ENCODE measurements at places on chromosomes 13 and 19.

DNA sequence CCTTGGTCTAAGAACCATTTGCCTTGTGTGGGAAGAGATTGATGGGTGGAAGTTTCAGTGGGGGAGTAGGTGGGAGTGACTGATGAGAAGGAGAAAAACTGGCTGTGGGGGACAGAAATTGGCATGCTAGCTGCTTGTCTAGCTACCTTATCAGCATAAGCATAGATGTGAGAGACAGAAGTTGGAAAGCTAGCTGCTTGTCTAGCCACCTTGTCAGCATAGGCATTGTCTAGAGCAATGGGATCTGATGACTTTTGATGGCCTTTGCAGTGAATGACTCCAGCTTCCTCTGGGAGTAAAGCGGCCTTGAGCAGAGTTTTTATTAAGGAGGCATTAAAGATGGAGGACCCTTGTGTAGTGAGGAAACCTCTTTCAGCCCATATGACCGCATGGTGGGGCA lies 9.9 kb upstream of the NCR1 start:
- DNase-seq = no peak

DNA sequence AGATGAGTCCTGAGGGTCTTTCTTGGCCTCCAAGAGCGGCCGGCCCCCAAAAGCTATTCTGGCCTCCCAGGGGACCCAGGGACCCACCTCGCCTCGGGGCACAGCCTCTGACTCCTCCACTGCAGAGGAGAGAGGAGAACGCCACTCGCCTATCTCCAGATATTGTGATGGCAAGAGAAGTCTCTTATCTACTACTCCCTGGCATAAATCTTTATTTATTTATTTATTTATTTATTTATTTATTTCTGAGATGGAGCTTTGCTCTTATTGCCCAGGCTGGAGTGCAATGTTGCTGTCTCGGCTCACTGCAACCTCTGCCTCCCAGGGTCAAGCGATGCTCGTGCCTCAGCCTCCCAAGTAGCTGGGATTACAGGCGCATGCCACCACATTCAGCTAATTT lies 11.0 kb downstream of the SLC7A9 start:
- no peak for DNase-seq

DNA sequence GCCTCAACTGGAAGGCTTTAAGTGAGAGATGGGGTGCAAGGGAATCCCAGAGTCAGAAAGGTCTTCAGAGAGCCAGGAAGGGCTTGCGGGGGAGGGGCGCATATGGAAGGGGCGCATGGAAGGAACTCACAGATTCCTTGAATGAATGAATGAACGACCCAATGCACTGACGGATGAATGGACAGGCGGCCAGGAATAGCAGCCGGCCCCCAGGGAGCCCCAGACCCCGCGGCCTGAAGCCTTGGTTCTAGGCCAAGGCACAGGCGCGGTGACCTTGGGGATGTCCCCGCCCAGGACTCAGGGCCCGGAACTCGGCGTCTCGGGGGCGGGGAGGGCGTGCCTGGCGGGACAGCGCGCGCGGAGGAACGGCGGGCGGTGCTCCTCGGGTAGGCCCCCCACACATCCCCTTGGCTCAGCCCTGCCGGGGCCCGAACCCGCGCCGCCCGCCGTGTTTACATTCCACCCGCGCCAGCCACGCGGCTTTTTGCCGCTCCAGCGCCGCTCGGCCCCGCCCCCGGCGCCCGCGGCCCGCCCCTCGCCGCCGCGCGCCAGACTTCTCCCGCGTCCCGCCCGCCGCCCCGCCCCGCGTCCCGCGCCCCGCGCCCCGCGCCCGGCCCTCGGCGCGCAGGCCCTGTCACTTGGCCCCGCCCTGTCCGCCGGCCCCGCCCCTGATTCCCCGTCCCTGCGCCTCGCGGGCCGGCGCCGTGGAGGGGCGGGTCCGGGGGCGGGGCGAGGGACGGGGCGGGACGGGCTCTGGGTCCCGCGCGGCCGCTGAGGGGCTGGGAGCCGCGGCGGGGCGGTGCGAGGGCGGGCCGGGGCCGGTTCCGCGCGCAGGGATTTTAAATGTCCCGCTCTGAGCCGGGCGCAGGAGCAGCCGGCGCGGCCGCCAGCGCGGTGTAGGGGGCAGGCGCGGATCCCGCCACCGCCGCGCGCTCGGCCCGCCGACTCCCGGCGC lies at the start of gene CCNE1:
TSS of gene CCNE1 (plus strand) at position 867 of the 955 bp plus-strand sequence. CDS start 565 bp downstream, outside the sequence.
- DNase-seq = peak; percentile 34

GRCh38 chr13:26221399-26221720 lies 754 bp downstream of the RNF6 start:
- no peak for DNase-seq

DNA sequence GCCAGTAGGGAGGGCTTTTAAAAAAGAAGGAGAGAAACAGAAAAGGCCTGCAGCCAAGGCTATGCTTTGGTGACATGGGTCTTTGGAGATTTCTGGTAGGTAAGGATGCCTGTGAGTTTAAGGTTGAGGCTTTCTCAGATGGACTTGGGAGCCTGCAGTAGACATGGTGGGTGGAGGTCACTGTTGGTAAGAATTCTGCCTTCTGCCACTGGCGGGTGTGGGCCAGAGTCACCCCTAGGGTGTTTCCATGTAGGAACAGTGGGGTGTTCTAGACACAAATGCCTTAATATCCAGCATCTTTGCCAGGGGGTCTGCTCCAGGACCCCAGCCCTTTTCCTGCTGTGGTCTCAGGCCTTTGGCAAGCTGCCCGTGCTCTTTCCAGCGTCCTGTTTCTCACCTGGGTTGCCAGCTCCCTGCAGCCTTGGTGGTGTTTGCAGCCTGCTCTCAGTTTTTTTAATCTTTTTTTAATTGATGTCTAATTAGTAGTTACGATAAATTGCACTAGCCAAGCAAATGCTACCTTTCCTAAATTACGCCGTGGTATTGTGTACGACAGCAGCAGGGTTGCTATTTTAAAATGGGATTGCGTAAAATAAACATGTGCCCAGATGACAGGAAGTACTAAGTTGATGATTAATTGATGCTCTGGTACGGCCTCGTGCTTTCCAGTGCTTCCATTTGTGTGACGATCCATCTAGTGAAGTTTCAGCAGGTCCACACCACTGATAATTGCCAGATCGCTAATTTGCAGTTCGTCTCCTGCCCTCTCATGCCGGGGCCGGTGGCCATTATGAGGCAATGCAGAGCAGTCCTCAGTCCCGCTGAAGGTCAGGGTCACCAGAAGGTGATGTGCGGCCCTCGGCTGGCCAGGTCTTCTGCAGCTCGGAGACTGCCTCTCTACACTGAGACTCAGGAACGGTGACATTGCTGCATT lies 35.3 kb upstream of the NPAS1 start:
- peak; percentile 65 for DNase-seq

DNA sequence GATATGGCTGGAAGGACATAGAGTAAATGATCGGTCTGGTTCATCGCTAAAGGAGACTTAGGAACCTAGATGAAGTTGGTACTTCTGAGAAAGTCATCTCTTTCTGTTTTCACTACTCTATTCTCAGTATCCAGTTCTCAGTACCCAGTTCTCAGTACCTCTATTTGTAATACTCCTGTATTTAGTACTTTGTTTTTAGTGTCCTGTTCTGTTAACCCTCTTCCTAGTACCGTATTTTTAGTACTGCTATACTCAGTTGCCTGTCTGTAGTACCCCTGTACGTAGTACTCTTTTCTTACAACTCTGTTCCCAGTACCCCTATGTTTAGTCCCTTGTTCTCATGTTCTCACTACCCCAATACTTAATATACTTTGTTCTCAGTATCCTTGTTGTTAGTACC lies 1.2 kb downstream of the RFXAP start:
- no peak for DNase-seq

DNA sequence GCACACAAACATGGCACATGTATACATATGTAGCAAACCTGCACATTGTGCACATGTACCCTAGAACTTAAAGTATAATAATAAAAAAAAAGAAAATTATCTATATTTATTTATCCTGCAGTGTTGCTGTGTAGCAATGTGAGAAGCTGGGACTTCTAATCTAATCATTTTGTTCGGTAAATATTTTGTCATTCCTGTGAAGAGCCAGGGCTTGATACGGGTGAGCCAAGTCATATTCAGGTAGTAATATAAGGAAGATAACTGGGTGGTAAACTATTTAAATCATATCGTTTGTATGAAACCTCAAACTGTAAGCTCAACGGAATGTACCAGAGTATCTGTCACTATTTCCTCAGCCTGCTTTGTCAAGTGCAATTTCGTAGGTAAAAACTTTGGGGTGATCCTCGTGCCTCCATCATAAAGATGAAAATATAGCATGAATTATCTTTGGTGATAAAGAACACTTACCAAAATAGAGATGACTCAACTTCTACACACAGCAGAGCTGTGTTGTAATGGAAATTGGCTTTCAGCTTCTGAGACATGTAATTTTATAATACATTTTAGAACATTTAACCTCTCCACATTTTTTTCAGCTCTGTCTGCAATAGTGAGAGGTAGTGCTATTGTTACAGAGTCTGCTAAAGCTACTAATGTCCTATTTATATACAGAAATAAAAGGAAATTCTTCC lies 92.9 kb downstream of the PCDH9 start:
- no peak for DNase-seq
